ENCODE measurements at places on chromosomes 16 and 17.
A peak's percentile ranks its signal among the peaks of the same experiment; 100 is the strongest.

DNA sequence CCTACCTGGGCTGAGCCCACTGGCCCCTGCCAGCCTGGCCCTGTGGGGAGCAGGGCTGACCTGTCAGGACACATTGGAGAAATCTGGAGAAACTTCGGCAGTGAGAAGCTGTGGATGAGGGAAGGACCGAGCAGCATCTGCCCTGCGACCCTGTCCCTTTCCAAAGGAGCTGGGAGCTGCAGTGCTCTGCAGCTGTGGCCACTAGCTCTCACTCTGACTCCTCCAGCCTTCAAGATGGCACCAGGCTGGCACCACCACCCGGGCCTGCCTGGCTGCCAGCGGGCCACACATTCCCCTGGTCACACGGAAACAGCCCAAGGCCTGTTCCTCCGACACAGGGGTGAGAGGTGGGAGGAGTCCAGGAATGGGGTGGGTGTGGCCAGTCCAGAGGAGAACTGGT, 30.1 kb downstream of the CD300LG start:
- DNase-seq: no peak

DNA sequence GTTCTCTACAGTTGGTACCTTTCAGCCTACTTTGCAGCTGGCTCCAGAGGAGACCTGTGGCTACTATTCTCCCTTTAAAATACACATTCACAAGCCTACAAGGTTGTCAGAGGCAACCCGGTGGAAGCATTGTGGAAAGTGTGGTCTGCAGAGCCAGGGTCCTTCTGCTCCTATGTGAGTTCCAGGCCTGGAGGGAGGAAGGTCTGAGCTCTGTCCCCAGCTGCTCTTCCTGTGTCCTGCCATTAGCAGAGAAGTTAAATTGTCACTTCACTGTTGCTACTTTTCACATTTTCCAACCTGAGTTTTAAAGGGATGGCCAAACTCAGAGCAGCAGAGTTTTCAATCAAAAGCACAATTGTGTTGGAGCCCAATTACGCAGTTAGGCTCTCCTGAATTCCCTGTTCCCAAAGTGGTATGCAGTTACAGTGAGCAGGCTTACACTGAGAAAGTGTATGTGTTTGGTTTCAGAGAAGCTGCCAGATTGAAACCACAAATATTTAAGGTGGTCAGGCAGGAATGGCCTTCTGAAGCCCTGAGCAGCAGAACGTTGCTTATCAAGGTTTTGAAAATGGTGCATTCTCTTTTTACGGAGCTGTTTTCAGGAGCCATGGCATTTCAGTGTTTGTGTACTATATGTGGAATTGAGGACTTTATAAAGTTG, 25.0 kb downstream of the MAP3K3 start:
- DNase-seq: no peak

DNA sequence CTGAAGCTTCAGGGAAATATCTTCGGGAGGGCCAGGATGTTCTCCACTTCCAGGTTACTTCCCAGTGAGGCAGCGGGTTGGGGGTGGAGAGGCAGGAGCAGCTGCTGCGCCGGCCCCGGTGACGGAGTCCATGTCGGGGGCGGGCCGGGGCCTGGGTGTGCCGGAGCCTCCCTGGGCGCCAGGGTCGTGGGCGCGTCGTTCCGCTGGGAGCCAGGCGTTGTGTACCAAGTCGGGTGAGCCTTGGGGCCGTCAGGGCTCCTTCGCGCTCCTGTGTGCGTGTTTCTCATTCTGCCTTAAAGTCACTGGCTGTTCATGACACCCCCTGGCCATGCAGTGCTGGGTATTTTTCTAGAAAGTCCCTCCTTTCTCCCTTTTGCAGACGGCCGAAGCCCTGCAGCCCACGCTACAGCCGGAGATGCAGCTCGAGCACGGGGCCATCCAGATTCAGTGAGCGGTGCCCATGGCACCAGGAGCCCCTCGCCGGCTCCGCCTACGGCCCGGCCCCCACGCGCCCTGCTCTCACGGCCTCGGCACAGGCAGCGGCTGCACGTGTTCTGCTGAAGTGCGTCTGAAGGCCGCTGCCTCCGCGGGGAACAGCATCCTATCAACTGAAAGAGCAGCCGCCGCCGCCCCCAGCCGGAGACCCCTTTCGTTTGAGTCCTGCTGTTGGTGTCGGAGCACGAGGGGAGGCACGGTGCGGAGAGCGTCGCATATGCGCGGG, 125.1 kb downstream of the BANP start:
- DNase-seq: no peak

DNA sequence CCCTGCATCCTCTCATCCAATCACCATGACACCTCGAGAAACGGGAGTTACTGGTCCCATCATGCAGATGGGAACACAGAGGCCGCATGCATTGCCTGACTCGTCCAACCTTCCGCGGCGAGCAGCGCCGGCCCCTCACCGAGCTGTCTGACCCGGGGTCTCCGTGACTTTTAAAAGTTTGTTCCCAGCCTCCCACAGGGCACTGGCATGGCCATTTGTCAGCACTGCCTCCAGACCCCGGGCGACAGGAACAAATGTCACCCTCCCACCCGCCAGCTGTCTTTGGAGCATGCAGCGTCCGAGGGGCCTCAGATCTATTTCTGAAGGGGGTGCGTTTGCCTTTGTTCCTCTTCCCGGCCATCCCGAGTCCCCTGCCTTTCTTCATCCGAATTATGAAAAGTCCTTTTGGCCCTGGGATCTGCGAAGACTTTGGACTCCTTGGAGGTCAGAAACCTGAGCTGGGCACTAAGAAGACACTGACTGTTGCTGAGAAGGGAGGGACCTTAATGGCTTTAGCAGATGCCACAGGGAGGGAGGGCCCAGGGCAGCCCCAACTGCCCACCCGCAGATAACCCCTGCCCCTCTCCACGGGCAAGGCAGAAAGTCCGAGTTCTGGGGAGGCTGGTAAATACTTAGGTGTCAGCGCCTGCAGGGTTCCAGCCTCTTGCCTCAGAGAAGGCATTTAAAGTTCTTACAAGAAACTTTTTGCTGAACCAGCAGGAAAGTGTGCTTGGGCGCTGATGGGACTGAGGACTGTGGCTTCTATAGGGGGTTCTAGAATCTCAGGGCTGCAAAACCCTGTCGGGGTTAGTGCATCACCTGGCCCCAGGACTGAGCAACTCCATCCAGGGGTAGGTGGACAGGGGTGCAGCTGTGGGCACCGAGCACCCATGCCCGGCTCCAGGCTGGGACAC, 348.1 kb downstream of the FOXL1 start:
- no peak for DNase-seq

DNA sequence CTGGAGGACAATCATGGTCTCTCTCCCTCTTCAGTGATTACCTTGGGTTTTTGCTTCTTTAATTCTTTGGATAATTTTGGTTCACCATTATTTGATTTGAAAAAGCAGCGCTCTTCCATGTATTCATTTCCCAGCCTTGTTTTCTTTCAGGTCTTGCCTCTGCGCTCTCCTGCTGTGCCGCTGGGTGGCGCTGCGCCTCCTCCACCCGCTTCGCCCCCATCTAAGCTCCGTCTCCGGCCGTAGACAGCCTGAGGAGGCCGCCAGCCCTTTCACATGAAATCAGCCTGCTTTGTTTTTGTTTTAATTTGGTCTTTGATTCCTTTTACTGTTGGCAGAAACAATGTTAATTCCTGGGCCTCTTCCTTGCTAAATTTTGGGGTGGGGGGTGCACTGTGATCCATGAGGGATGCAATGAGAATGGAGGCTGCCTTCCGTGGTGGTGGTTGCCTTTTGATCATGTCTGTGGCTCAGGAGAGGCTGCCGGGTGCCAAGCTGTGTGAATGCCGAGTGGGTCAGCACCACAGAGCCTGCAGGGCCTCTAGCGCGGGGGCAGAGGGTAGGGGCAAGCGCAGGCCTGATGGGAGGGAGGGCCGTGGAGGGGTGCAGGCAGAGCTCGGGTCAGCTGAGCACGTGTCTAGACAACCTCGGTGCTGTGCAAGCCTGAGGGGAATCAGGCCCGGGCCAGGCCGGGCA, 64.1 kb downstream of the PLD6 start:
- DNase-seq: peak; percentile 25

DNA sequence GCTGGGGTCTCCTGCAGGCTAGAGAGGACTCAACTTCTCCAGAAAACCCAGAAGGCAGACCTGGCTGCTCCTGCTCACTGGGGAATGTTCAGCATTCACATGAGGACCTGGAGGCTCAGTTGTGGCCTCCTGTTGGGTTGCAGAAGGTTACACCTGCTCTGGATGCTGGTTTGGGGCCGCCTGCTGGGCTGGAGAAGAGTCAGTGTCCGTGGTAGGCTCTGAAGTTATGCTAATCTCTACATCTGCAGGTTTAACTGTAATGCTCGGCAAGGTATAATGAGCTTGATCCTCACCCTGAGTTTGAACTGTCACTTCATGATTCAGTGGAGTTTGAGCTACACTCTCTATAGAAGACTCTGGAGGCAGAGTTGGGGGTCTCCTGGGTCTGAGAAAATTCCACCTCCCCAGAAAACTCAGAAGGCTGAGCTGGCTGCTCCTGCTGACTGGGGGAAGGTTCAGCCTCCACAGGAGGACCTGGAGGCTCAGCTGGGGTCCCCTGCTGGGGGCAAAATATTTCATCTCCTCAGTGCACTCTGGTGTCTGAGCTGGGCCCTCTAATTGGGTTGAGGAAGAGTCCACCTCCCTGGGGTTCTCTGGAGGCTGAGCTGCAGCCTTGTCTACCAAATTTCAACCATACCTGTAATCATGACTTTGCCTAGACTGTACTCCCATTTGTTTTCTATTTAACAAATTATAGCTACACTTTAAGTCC, 23.5 kb downstream of the RDM1 start:
- DNase-seq: no peak

DNA sequence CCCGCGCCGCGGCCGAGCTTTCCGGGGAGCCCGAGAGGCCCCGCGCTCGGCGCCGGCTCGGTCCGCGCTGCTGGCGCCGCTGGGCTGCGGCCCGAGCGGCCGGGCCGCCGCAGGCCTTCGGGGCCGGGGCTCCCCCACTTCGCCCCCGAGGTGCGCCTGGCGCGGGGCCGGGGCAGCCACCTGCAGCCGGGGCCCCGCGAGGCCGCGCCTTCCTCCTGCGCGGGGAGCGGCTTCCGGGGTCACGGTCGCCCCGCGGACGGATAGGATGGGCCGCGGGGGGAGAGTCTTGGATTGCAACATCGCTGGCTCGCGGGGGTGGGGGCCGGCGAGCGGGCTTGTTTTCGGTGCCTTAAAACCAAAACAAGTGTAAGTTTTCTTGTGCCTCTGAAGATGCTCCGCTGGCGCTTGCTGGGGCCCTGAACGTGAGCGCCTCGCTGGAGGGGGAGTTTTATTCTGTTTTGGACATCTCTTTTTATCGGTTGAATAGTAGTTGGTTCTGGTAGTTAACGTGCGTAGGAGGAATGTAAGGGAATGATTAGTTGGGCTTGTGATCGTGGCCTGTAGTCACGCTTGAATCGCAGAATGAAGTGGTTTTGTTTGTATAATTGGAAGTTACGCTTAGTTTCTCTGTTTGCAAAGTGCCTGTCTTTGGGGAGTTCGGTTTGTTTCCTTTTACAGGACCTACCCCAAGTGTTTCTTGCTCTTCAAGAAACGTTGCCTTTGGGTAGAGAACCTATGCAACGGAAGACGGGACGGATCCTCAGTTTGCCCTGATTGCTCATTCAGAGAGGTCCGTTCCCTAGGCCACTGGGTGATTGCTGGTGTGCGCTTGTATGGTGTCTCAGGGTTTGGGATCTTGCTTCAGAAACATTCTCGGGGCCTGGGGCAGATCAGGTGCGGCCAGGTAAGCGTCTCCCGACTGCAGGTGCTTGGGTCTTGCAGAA, 724 bp downstream of the UBE2I start:
- peak; percentile 42 for DNase-seq

GRCh38 chr16:67242138-67242730, 5.0 kb downstream of the FHOD1 start:
- no peak for DNase-seq

DNA sequence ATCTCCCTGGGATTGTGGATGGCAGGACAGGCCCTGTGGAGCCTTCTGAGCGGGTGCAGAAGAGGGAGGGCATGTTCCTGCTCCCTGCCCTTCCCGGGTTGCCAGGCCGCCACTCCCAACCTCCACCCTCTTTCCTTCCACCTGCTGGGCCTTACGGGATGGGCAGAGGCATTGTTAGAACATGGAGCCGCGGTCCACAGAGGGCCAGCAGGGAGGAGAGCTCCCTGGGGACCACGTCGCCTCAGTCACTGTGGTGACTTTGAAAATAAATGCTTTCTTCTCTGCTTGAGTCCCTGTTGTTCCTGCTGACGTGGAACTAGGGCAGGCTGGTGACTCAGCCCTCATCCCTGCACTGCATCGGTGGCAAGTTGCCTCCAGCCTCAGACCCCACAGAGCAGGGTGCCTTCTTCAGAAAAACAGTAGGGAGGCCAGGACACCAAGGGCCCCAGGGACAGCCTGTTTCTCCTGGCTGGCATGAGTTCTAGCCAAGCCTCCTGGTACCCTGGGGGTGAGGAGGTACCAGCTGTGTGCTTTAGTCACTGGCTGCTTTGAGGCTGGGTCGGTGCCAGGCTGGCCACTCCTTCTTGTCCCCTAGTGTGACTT, 224.9 kb downstream of the SEC14L1 start:
- no peak for DNase-seq
